ENCODE measurements at places on chromosomes 4 and X.

DNA sequence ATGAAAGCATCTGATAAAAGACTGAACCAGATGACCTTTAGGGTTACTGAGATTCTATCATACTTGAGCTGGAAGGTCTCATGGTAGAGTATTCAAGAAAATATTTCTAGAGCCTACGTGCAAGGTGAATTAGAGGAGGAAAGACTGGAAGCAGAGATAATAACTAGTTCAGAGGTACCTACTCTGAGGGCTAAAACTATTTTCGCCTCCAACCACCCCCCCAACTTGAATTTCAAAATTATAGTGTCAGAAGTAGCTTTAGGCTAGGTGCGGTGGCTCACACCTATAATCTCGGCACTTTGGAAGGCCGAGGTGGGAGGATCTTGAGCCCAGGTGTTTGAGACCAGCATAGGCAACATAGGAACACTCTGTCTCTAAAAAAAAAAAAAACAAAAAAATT is 30.9 kb downstream of the NLGN3 start:
- no peak for DNase-seq

DNA sequence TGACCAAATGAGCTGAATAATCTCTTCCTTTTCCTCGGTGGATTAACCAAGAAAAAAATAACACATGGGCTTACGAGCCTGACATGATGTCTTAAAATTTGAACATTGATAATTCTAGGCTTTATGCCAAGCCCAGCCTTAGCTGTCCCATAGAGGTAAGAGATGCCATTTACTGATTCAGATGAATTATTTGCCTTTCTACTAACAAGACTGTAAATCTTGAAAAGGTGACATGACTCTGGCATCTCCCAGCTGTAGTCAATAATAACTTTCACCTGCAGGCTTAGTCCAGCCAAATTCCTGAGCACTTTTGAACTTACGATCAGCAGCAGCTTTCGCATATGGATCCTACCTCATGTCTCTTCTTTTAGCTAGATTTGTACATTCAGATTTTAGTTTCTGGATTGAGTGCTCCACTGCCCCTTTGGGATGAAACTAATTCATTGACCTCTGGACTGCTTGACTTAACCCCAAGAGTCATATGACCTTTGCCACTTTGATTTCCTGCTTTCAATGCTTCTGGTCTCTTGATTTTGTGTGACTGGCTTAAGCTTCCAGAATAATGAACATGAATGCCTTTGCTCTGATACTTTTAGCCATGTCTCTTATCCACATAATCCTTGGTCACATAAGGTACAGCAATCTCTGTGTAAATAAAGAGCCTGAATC is 876.4 kb upstream of the SLIT2 start:
- DNase-seq = no peak

DNA sequence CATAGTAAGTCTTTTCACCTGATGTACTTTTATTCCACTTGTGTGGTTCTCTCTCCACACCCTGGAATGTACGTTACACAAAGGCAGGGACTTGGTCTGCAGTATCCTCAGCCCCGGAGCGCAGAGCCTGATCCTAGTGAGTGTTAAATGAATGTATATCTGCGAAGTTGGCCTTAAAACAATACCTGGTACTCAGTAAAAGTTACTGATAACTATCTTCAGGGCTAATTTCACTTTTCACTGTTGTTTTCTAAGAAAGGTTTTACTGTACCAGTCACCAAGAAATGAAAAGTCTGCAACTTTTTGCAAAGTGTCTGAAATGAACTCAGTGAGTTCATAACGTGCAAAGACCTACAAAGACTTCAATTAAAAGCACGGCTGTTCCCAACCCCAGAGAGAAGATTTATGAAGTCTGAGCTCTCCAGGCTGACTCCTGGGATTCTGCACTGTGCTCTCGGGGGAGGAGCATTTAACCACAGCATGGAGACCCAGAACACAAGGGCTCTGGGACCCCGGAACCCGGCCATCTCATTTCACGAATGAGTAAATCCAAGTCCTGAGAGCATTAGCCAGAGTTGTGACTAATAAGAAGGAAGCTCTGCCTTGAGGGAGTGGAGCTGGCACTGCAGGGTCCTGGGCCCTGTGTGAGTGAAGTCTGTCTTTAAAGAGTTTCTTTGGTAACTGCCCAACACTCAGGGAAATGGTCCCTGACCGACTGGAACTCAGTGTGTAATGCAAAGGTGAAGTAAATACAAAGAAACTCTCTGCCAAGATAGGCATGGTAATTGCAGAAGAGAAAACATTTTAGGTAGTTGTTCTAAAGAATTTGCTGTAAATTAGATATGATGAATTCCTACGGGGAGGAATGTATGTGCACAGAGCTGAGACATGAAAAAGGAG is 165.8 kb downstream of the NSUN7 start:
- peak; percentile 69 for DNase-seq

DNA sequence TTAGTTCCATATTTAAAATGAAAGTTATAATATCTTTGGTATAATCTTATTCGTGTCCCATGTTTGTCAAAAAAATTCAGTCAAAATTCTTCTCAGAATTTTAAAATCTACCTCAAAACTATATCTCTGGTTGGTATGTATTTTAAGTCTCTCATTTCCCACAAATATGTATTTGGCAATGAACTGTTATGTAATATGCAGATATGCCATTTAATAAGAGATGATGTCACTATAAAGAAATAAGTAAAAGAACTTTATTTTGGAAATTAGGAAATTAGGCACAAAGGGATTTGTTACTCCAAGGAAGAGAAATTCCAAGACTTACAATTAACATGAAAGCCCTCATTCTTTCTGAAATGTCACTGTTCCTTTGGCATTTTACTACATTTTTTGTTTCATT is 15.3 kb downstream of the SNCA start:
- no peak for DNase-seq

GRCh38 chr4:78592088-78592783 is 40.7 kb downstream of the ANXA3 start:
- DNase-seq = peak; percentile 6

GRCh38 chr4:158624889-158625478 is 46.7 kb downstream of the C4orf46 start:
- peak; percentile 44 for DNase-seq

DNA sequence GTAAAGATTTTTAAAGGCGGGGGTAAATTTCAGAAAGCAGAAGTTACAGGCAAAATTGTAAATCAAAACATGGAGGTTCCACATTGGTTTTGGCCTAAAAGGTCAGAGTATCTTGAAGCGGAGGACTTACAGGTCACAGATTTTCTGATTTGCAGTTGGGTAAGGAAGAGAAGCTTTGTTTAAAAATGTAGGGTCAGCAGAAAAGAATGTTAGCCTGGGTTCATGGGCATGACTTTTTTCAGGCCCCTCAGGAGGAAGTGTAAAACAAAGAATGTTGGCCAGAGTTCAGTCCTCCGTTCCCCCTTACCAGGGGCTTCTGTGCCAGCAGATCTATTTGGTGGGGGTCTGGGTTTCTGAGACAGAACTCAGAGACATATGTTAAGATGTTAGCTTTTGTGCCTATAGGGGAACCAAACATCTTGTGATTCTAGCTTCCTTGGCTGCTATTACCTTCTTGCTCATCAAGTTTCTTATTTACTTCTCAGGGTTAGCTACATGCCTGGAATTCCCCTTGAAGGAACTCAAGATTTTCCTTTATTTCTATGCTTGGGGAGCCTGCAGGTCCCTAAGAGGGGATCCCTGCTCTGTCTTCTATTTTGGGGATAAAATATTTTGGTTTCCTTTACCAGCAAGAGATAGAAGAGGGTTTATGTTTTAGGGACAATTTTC is 160.3 kb downstream of the ANK2 start:
- no peak for DNase-seq

GRCh38 chr4:575281-576141 is 584 bp downstream of the TMEM271 start:
- no peak for DNase-seq

- DNase-seq = no peak
Observed at GRCh38 chr4:3520276-3520675, 11.9 kb downstream of the LRPAP1 start.

- no peak for DNase-seq
Observed at GRCh38 chr4:76036855-76037254, 985 bp upstream of the CXCL11 start.

DNA sequence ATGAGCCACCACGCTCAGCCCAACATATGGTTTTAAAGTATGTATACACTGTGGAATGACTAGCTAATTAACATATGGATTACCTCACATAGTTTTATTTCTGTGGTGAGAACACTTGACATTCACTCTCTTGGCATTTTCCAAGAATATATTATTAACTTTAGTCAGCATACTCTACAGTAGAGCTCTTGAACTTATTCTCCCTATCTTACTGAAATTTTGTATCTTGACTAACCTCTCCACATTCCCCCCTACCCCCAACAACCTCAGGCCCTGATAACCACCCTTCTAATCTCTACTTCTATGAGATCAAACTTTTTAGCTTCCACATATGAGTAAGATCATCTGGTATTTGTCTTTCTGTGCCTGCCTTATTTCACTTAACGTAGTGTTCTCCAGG is 38.6 kb upstream of the AGA start:
- peak; percentile 42 for DNase-seq

GRCh38 chr4:100746141-100746739 is 228.4 kb upstream of the EMCN start:
- DNase-seq = no peak

DNA sequence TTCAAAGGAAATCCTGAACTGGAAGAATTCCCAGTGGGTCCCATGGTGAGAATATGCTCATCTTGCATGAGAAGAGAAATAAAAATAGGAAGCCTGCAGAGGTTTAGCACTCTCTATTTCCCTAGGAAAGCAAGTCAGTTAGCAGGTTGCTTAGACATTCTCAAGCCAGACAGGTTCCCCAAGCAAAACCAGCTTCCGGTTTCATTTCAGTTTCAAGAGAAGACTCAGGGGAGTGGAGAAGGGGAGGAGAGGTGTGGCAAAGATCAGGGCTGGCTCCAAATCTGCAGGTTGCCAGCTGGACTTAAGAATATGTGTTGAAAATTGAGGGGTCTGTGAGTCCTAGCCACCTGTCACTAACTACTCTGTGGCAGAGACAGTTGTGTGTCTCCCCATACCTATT is 107.5 kb downstream of the CLNK start:
- no peak for DNase-seq

GRCh38 chrX:68375803-68376202 is 57.5 kb downstream of the OPHN1 start:
- no peak for DNase-seq

- DNase-seq = no peak
Observed at GRCh38 chrX:72392042-72392441, 86.3 kb upstream of the CITED1 start.

DNA sequence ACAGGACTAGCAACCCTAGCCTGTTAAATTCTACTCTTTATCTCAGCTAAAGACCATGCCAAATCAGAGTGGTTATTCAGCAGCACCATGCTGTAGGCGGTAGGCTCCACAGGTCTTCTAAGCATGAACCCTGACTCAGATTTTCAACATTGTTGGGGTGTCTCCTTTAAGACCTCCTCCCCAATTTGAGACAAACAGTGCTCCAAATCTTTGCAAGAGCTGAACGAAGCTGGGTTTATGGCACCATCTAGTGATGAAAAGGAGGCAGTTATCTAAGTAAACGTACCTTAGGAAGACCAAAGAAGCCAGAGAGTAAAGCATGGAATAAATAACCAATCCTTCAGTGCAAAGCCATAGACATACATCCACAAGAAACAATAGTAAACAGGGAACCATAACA is 334.5 kb upstream of the SLC7A11 start:
- peak; percentile 33 for DNase-seq

DNA sequence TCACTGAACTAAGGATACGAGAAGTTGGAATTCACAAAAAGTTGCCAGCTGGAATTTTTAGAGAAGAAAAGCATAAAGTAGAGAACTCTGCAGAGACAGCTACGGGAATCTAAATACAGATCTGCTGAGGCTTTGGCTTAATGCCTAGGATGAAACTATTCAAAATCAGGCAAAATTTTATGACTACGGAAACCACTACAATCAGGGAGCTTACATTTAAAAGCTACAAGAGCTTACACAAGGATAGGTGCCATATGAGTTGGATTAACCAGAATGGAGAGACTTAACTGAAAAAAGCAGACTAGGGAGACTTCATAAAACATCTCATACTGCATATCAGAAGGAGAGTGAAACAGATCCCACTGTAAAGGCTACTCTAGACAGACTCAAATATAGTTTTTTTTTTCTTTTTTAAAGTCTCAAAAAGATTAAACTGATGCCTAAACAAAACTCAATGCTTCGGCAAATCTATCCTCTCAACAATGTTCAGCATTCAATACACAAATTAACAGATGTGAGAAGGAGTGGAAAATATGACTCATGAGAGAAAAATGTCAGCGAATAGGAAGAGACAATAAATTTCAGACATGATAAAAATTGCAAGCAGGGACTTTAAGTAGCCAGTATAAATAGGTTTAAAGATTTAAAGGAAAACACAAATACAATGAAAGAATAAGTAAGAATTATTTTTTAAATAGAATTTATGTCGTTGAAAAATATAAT is 586.1 kb downstream of the FSTL5 start:
- peak; percentile 23 for DNase-seq

DNA sequence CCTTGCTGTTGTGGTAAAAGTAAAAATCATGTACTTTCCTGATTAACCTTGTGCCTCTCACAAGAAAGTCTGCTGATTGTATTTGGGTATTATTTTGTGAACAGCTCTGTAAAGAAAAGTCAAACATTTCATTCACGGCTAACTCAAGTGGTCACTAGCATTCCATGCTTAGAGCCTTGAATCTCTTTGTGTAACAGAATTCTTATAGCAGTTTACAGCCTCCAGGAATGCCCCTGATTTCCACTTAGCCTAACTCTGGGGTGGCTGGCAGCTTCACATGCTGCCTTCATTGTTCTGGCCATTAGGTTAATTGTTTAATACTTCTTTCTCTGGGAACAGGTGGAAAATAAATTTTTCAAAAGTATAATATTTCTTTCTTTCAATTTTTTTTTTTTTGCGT is 226.7 kb downstream of the RBMX2 start:
- DNase-seq = no peak

DNA sequence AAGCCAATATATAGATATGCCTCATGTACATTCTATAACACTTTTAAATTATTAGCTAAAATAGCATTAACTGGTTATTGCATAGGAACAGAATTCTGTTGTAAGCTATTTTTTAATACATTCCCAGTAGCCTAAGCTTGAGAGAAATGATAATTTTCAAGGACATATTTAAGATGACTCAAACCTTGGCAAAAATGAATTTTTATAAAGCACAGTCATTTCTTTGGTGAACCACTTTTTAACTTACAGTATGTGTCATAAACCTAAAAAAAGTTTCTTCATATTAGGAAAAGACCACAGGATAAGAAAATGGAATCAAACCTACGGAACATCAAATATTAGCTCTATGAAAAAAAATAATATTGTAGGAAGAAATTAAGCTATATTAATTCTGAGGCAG is 986.3 kb downstream of the STIM2 start:
- DNase-seq = no peak

DNA sequence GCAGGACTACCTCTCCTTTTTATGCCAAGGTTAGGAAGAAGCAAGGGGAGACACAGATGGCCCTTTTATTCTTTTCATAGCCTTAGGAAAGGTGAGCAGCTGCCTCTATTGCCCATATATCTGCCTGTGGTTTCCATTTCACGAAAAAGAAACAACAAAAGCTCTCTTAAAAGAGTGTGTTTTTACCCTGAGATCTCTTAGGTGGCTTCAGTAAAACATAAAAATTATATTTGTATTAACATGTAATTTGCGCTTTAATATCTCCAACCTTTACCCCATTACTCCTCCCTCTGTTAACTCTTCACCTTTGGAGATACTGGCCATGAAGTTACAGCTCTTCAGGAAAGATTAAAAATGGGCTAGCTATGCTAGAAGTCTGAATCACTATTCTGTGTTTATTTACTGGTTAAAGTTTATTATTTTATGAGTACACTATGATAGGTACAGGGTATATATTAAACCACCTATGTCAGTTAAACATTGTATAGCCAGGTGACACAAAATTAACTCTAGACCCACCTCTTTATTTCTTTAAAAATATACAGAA is 15.0 kb upstream of the SULT1B1 start:
- DNase-seq = no peak

Measured in HT1080 (cell line).